Suprapubic skin (tissue), 4 donors: ENCODE measurements at places on chromosomes 3 and 15.

DNA sequence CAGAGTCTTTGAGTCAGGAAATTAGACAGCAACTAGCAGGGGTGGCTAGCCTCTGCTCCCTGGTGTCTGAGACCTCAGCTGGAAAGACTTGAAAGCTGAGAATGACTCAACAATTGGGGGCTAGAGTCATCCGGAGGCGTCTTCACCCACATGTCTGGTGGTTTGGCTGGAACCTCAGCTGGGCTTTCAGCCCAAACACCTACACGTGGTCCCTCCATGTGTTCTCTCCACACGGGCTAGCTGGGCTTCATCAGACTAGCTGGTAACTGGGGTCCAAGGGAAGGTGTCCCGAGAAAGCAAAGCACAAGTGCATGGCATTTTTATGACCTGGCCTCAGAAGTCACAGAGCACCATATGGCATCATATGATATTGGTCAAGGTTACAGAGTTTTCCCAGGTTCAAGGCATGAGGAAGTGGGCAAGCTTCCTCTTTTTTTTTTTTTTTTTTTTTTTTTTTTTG is 19.9 kb upstream of the ABHD2 start:
- DNase-seq = no peak

GRCh38 chr15:89486726-89487050 is 9.7 kb downstream of the RHCG start:
- no peak for DNase-seq

GRCh38 chr15:62344806-62345539 is 179.9 kb upstream of the C2CD4B start:
- DNase-seq = no peak

- DNase-seq = no peak
Observed at GRCh38 chr3:145087038-145087437, 1073.9 kb downstream of the PLOD2 start.

DNA sequence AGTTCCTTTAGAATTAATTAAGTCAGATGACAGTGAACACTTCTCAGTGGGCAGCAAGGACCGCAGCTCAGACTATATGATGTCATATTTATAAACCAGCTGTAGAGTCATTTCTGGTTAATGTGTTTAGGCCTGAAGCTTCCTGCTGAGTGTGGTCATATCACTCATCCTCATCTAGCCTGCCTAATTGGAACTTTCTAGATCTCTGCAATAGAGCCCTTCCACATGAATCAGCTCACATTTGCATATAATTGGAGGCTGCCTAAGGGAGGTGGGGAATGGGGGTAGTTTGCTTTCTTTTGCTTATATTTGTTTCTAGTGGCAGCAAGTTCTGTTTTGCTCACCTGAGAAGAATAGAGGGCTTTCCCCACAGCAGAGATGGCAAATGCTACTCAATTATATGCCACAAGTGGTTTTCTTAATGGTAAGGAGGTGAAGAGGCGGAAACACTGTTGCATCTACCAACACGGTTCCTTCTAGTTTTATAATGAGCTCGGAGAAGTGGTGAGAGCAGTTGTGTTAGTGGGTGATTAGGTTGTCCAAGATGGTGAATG is 148.1 kb downstream of the KLHL25 start:
- no peak for DNase-seq

DNA sequence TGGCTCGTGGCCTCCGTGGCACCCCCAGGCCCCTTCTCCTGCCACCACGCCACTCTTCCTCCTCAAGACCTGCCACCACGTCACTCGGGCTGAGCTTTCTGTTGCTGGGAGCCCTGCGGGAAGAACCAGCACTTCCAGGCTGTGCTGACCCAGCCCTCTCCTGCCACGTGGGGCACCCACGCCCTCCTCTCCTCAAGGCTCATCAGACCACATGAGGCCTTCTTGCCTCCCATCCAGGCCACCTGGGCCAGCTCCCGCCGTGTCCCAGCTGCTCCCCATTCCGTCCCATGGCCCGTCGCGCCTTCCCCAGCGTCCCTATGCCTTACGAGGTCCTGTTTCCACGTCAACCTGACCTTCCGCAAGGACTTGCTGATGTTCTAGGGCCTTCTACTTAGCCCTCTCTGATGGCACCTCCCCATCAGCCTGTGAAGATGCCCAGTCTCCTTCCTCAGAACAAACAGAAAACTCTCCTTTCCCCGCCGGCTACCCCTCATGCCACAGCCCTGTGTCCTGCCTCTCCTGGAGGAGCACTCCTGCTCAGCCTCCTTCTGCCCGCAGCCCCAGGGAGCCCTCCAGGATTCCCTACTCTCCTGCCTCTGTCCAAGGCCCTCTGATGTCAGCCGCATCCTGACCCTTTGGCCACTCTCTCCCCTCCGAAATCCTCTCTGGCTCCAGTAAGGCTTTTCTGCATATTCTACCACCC is 71.1 kb upstream of the BLM start:
- DNase-seq = no peak

DNA sequence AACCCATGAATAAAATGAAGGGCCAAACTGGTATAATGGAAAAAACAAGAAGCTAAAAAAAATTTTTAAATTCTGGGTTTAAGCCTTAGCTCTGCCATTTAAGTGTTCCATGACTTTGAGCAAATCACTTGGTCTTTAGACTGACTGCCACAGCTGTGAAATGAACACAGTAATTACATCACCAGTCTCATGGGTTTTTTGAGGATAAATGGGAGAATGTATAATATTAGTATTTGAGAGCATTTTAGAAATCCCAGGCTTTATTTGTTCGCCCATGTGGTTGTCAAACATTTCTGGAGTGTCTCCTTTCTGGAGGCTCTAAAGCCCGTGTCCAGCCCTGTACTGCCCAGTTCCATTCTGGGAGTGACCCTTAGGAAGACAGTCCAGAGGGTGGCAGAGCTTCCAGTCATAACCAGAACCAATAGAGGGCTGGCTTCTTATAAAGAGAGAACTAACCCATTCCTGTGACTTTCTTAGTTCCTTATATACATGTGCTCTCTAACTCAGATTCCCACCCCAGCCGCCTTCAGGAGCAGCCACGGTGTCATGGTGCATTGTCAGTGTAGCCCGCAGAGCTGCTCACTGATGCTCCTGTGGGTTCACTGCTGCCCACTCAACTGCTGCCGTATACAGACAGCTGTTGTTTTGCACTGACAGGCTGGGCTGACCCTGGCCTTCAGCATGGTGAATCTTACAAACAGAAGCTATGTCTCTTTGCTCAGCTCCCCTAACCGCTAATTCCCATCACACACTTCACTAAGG is 44.7 kb downstream of the BOC start:
- DNase-seq = no peak

DNA sequence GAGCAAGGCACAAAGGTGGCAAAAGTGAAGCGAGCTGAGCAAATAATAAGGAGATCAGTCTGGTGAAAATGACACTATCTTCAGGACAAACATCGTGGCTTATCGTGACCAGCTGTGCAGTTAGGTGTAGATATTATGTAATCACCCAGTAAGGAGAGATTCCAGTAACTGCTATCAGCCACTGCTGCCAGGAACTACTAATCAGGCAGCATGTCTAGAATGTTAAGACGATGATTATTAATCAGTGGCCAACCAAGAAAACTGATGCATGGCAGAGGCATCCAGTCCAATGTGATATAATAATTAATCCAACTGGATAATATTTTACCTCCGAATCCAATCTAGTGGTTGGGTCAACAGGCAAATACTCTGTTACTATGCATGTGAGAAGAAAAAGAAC is 252.7 kb upstream of the ZPLD1 start:
- no peak for DNase-seq

DNA sequence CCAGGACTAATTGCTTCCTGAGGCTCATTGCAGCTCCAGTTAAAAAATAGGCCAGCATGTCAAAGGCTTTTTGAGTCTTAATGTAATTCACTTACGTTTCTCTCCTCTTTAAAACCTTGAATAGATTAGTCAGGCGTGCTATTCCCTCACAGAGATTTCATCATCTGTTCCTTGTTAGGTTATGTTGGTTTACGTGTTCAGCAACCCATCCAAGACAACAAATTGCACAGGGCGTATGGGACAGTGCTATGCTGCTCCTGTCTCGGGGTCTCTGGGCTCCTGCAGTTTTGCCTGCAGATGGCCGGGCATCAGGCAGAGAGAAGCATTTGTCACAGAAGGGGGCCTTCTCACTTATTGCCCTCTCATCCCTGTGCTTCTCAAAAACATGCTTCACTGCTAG is 117.1 kb downstream of the CHDH start:
- DNase-seq = peak; percentile 24

DNA sequence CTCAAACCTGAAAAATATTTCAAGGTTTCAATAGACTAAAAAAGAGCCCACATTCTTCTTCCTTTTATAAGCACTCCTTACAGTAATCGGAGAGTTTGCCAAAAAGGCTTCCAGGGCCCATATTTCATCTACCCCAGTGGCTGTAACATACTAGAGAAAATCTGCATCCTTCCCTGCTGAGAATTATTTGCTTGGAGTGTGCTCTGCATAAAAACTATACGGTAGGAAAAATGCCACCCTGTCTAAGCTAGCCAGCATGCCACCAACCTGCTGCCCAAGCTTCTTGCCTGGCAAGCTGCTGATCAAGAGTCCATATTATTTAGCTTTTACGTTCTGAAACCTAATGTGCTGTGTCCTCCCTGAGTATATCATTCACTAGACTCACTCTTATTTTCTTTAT is 107.1 kb downstream of the FGF12 start:
- no peak for DNase-seq

DNA sequence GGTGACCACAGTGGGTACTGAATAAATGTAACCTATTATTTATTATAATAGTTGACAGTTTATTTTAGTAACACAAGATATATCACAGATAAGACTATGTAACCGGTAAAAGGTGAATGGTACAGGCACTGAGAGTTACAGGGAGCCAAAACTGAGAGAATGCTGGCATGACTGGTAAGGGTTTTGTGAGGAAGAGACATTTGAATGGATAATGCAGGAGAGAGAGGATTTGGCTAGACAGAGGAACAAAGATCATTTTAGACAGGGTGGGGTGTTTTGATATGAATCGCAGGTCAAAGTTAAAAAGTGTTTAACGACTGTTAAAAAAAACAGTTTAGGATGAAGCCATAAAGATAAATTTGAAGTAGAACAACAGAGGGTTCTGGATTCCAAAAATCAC is 421.1 kb downstream of the ZBTB20 start:
- DNase-seq = no peak

DNA sequence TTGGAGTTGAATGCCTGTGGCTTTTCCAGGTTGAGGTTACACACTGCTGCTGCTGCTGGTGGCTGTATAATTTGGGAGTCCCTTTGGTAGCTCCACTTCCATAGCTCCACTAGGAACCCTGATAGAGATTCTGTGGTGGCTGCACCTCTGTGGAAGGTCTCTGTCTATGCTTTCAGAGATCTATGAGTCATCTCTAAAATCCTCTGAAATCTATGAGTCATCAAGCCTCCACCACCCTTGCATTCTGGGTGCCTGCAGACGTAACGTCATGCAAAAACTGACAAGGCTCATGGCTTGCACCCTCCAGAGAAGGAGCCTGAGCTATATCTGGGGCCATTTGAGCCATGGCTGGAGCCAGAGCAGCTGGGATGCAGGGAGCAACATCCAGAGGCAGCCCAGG is 1037.0 kb upstream of the CFAP20DC start:
- no peak for DNase-seq

DNA sequence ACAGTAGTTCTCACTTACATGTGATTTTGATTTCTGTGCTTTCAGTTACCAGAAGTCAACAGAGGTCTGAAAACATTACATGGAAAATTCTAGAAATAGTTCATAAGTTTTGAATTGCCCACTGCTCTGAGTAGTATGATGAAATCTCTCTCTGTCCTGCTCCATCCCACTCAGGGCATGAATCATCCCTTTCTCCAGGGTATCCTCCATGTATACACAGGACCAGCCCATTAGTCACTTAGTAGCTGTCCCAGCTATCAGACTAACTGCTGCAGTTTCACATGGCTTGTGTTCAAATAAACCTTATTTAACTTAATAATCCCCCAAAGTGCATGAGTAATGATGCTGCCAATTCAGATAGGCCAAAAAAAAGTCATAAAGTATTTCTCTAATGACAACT is 38.6 kb downstream of the EPHA3 start:
- no peak for DNase-seq

GRCh38 chr3:27454914-27455313 is 29.3 kb downstream of the SLC4A7 start:
- DNase-seq = no peak

DNA sequence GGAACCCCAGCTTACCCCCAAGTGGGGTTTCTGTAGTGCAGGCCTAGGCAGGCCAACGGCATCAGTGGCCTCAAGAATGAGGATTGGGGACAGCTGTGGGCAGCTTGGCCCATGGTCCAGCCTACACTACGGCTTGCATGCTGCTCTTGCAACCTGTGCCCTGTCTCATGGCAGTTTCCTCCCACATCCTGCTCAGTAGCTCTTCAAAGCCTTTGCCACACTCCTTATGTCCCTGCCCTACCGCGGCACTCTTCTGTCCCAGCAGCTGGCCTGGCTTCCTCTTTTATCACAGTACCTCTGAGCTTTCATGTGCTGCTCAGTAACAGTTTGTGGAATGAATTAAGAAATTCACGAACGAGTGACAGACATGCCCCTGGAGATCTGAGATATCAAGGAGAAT is 431.0 kb downstream of the EPHB1 start:
- DNase-seq = no peak

- DNase-seq = no peak
Observed at GRCh38 chr3:43010638-43011037, 31.5 kb downstream of the GASK1A start.

DNA sequence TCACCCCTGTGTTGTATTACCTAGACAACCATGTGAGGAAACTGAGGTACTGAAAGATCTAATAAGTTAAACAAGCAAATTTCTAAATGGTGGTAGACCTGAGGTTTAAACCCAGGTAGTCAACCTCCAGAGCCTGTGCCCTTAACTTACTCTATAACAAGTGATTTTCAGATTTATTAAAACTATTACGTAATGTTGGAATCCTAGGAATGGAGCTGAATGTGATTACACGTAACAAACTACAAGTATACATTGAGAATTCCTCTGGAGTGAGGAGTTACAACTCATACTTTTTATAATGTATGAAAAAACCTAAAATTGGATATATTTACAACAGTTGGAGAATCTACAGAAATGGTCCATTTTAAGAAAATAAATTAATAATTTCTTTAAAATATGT is 18.0 kb downstream of the FAM98B start:
- no peak for DNase-seq

GRCh38 chr3:69594286-69594685 is 145.0 kb upstream of the MITF start:
- no peak for DNase-seq

DNA sequence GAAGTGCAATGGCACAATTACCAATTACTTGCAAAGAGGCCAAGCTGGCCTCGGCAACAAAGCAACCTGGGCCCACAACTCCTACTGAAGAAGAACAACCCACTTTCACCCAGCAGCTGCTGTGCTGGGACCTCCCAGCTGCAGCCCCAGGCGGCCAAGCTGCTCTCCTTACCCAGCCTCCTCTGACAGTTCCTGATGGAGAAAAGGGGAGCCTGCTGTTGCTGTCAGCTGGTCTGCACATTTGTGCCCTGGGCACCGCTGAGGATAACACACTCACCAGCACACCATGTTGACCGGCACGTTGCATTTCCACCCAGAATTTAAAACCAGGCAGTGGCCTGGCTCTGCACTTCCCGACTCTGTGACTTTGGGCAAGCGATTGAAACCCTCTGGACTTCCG is 33.6 kb downstream of the SSUH2 start:
- DNase-seq = no peak
